ENCODE measurements at places on chromosomes 5 and 9. TPM values are rescaled to one million over a fixed set of nuclear protein-coding genes. Genes with fewer than 3 reads are reported as not detected.

The GMCL2 gene
- total RNA-seq = not detected

The ANKDD1B gene
- not detected for total RNA-seq

The ERCC8 gene
- 15.5 TPM for total RNA-seq

The HNRNPA0 gene
- total RNA-seq = 15.0 TPM

The KIF4B gene
- not detected for total RNA-seq

The ANKRD20A1 gene
- not detected for total RNA-seq

The SPINK6 gene
- not detected for total RNA-seq

The SLC6A18 gene
- total RNA-seq = not detected

The RGS14 gene
- 6.4 TPM for total RNA-seq

The BTNL8 gene
- not detected for total RNA-seq

The TAF11L5 gene
- total RNA-seq = not detected
